ENCODE measurements at places on chromosomes 7 and 10.

GRCh38 chr7:47602272-47603004 lies 20.5 kb upstream of the TNS3 start:
- DNase-seq, result no peak

DNA sequence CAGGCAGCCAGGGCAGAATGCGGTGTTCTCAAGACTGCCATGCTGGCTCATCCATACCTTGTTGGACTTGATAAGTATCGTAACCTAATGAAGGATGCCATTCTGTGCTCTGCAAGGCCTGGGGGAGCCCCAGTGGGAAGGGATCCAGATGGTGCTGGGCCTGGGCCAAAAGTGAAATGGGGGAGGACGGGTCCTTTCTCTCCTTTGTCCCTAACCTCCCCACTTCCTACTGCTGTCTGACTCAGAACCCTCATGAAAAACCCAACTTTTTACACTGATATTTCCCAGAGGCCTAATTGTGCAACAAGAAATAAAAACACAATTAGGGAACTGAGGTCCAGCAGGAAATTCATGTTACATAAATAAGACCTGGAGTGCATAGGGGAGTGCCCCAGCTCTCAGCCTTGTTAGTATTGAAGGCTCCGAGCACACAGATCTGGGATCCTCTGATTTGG lies 193.7 kb upstream of the SVIL start:
- DNase-seq, result no peak

GRCh38 chr10:131816157-131816775 lies 84.5 kb upstream of the PPP2R2D start:
- DNase-seq, result no peak

DNA sequence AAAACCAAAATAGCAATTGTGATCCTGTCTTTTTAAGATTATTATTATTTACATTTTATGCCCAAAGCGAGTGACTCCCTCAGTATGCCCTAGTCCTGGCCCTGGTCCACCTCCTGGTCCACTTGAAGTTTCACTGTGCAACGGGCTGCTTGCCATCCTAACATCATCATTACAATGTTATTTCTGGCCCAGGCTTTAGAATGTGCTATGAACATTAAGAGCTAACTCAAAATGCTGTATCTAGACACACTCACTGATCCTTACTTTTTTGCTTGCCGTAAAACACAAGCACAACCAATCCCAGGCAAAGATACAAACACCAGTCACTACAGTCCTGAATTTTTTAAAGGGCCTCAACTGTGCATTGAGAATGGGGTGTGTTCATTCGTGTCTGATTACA lies 38.4 kb downstream of the RHOBTB1 start:
- no peak for DNase-seq

DNA sequence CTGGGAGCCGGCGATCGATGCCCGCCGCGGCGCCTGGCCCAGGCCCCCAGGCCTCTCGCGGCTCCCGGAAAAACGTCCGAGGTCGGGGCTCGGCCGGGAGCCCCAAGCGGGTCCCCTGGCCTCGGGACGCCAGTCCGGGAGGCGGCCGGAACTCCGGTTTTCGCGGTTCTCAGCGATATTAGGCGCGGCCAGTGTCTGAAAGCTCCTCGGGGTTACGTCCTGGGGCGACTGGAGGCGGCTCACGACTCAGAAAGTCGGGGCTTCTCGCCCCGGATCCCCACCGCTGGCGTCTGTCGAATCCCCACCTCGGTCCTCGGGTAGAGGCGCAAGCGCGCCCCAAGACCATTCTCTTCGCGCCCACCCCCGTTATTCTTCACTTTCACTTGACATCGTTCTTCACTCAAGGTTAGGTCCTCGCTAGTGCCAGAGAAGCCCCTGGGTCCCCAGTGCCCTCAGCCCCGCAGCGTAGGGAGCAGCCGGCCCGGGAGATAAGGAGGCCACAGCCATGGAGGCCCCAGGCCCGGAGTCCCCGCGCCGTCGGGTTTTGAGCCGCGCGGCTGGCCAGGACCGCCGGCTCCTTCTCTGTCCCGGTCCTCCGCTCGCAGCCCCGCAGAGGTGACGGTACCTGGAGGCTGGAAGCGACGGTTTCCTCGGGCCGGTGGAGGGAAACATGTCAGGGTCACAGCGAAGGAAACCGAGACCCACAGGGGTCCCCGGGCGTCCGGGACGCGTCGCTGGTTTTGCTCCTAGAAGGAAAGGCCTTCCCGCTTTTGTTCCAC lies 35.2 kb upstream of the EBLN1 start:
- DNase-seq, result no peak

DNA sequence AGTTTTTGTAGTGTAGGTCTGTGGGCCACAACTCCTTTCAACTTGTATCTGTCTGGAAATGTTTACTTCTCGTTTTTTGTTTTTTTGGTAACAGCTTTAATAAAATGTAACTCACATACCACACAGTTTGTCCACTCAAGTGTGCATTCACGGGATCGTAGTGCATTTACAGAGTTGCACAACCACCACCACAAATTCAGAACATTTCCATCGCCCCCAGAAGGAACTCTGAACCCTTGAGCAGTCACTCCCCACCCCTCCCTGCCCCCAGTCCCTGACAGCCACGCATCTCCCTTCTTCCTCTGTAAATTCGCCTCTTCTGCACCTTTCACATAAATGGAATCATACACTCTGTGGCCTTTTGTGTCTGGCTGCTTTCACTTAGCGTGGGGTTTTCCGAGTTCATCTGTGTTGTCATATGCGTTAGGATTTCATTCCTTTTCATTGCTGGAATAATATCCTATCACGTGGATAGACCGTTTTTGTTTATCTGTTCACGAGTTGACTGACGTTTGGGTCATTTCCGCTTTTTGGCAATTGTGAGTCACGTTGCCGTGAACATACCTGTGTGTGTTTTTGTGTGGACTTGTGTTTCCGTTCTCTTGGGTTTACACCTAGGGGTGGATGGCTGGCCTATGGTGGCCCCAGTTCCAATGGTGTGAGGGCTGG lies 10.3 kb downstream of the JAKMIP3 start:
- DNase-seq, result no peak

GRCh38 chr7:20351901-20352300 lies 21.2 kb downstream of the ITGB8 start:
- no peak for DNase-seq

DNA sequence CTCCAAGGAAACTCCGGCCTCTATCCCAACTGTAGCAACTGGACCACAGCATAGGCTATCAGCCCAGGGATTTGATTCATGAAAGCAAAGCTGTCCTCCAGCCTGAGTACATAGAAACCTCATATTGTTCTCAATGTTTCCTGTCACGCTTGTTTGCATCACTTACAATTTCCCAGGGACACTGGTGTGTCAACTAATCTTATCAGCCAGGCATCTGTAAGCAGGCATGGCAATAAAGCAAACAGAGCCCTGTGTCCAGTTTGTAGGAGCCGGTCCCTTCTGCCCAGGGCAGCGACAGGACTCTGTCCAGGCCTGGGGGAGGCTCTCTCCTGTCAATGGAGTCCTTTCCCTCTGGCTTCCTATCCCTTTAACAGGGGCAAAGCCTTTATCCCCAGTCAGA lies 23.0 kb upstream of the CDHR3 start:
- DNase-seq, result no peak

- DNase-seq, result no peak
Measured at GRCh38 chr10:13298748-13299436, 972 bp downstream of the PHYH start.

DNA sequence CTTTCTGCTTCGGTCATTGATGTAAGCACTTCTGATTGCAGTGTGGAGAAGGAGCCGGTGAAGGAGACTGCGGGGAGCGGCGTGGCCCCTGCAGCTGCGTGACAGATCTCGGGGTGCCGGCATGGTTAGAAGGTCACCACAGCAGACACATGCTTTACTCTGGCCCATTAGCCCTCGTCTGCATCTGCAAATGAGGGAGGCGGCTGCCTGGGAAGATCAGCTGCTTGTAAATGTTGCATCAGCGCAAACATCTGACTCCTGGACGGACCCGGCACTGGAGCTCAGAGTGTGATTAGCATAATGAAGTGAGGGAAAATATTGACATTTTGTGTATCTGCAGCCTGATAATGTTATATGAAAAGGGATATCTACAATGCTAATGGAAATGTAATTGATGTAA lies 30.5 kb upstream of the MNX1 start:
- DNase-seq, result no peak

DNA sequence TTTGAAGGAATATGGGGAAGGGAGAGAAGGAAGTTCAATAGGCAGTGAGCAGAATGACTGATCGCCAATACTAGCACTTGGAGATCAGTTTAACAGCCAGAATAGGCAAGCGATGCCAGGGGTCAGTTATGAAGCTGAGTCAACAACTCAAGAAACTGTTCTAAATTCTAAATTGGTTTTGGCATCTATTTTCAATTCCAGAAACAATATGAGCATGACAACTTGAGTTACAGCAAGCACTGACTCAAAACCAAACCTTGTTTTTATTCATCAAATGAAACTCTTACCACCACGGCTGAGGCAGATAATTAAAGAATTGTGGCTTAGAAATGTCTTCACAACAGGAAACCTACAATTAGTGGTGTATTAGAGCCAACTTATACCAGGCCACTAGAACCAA lies 180.5 kb upstream of the ASAH2 start:
- DNase-seq, result no peak

GRCh38 chr7:47957156-47957555 lies 8.9 kb upstream of the PKD1L1 start:
- no peak for DNase-seq

GRCh38 chr10:75904499-75905283 lies 473.3 kb downstream of the LRMDA start:
- DNase-seq, result no peak

DNA sequence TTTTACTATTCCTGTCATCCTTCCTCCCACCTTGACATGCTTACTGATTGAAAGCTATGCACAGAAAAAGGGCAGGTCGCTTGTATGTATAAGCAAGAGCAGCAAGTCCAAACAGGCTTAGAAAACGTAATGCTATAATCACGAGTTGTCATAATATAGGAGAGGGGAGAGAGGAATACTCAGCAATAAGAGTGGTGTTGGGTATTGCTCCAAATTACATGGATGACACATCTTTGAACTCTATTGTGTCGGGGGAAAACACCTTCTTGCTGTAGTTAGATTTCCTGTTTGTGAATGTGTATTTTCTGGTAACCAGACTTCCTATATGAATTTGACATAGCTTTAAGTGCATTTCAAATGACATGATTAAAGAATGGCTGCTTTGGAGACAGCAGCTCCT lies 7.5 kb downstream of the MET start:
- no peak for DNase-seq

- DNase-seq, result no peak
Measured at GRCh38 chr7:100679927-100680575, 6.5 kb downstream of the GNB2 start.

- DNase-seq, result no peak
Measured at GRCh38 chr10:44234483-44234875, 150.4 kb downstream of the CXCL12 start.

- DNase-seq, result no peak
Measured at GRCh38 chr10:97279121-97279815, 13.2 kb downstream of the ARHGAP19 start.

GRCh38 chr7:34341326-34341725 lies 316.7 kb upstream of the NPSR1 start:
- DNase-seq, result no peak

GRCh38 chr10:11682267-11682683 lies 59.9 kb upstream of the ECHDC3 start:
- no peak for DNase-seq

- no peak for DNase-seq
Measured at GRCh38 chr10:88377510-88377909, 205.6 kb downstream of the RNLS start.

- no peak for DNase-seq
Measured at GRCh38 chr10:113523071-113523470, 29.8 kb upstream of the HABP2 start.

GRCh38 chr10:117541405-117541908 lies 1.1 kb upstream of the EMX2 start:
- DNase-seq, result no peak

DNA sequence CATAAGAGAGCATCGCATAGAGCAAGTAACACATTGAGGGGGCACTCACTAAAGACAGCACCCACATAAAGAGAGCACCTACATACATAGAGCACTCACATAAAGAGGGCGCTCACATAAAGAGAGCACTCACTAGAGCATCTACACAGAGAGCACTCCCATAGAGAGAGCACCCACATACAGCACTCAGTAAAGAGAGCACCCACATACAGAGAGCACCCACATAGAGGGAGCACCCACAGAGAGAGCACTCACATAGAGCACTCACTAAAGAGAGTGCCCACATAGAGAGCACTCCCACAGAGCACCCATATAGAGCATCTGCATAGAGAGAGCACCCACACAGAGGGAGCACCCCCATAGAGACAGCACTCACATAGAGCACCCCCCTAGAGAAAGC lies 47.8 kb downstream of the INSIG1 start:
- DNase-seq, result no peak

DNA sequence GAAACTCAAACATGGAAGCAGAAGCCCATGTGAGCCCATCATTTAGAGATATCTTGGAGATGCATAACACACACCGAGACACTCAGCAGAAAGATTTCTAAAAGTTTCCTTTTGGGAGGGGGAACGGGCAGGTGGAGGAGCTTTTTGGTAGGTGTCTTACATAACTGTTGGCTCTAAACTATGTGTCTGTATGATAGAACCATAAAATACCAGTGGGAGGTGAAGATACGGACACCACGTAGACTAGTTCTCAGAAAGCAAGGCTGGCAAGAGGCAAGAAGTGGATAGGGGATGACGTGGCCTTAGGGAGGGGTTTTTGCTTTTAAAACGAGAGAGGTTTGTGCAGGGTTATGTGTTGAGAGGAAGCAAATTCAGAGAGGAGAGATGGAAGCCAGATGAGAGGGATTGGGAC lies 36.5 kb downstream of the IL15RA start:
- no peak for DNase-seq

GRCh38 chr7:35553519-35553918 lies 141.4 kb downstream of the HERPUD2 start:
- no peak for DNase-seq

DNA sequence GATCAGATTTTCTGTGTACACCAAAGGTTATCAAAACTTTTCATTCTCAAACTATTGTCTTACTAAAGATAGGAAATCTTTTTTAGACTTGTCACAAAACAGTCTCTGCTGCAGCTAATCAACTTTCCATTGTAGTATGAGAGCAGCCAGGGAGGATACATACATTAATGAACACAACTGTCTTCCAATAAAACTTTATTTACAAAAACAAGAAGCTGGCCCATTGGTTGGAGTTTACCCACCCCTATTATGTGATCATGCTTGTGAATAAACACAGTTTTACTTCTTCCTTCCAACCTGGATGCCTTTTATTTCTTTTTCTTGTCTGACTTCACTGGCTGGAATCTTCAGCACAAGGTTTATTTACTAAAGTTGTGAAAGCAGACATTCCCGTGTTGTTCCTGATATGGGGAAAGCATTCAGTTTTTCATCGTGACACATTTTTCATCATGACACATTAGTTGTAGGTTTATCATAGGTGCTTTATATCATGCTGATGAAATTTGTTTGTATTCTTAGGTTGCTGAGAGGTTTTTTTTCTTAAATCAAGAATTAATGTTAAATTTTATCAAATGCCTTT lies 98.5 kb upstream of the CDK13 start:
- DNase-seq, result no peak

GRCh38 chr10:31709476-31709875 lies 219.2 kb downstream of the ARHGAP12 start:
- DNase-seq, result no peak
